PC-9 (cell line): ENCODE measurements at places on chromosomes 12 and 14. TPM values are rescaled to one million over a fixed set of nuclear protein-coding genes. Genes with fewer than 3 reads are reported as not detected.

FAM186B gene
- 1.3 and 1.7 TPM in 2 replicates for total RNA-seq

SLC24A4 gene
- total RNA-seq: not detected in 2 replicates

RFX4 gene
- not detected in 2 replicates for total RNA-seq

THTPA gene
- 3.4 and 4.1 TPM in 2 replicates for total RNA-seq

PMCH gene
- total RNA-seq: not detected in 2 replicates

GRCh38 chr14:34620839-34621238, 9.1 kb downstream of the SNX6 start:
- H3K4me1 ChIP-seq: no peaks in the 10 kb centered on the region
- H3K27me3 ChIP-seq: no peaks in the 10 kb centered on the region
- H3K27ac ChIP-seq: no peak overlapping the region

- no peak for DNase-seq
- no peak overlapping the region for H3K4me3 ChIP-seq
- 0 out of 2 replicates have a peak, but pooled peaks cover 6% of the 10 kb centered on the region for H3K4me1 ChIP-seq
- H3K27me3 ChIP-seq: no peaks in the 10 kb centered on the region
- no peaks in the 10 kb centered on the region for H3K36me3 ChIP-seq
- H3K27ac ChIP-seq: no peak overlapping the region
These were observed 1.6 kb upstream of the NDRG2 start for GRCh38 chr14:21026274-21026987.

DNA sequence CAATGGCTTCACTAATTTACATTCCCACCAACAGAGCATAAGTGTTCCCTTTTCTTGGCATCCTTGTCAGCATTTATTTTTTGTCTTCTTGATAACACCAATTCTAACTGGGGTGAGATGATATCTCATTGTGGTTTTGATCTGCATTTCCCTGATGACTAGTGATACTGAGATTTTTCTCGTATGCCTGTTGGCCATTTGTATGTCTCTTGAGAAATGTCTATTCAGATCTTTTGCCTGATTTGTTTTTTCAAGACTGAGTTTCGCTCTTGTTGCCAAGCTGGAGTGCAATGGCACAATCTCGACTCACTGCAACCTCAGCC, 4.7 kb upstream of the PLD4 start:
- no peak overlapping the region for H3K27ac ChIP-seq
- H3K4me3 ChIP-seq: no peak overlapping the region
- H3K27me3 ChIP-seq: peaks cover 14% of the 10 kb centered on the region
- DNase-seq: no peak

IFI27 gene
- 0.83 and 1.1 TPM in 2 replicates for total RNA-seq

DNA sequence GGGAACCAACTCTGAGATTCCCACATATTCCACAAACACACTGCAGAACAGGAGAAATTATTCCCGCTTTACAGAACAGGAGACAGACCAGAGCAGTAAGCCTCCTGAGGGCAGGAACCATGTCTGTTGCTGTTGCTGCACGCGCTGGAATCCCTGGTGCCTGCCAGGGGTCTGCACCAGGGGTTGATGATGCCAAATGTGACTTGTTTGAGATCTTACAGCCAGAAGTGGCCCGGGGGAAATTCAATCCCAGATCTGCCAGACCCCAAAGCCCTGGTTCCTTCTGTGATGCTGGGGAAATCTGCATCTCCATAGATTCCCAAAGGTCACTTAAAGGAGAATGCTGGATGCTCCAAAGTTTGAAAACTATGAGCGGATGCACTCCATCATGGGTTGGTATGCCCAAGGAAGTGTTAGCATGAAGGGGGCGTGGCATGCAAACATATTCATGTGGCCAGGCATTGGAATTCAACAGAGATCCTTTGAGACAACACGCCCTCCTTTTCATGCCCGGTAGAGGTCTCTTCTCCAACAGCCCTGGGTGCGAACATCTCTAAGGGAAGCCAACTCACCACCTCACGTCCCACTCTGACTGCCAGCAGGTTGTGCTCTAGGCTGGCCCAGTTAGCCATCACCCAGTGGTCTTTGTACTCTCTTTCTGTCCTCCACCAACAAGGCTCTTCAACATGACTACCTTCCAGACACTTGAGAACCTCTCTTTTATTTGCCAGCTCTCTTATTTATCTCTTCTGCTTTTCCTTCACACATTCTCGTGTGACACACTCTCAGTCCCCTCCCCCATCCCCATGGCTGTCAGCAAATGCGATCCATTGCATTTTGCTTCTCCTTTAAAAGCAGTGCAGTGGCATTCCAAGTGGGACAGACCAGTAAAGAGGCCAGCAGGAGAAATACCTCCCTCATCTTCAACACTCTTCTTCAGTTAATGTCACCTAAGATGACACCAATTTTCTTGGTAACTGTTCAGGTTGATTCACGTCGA, 131.3 kb downstream of the ZFP36L1 start:
- no peak overlapping the region for H3K27ac ChIP-seq
- no peaks in the 10 kb centered on the region for H3K27me3 ChIP-seq
- H3K4me3 ChIP-seq: no peak overlapping the region
- H3K4me1 ChIP-seq: peaks cover 38% of the 10 kb centered on the region
- no peaks in the 10 kb centered on the region for H3K36me3 ChIP-seq

DDX23 gene
- total RNA-seq: 91.4 and 108 TPM in 2 replicates

DNA sequence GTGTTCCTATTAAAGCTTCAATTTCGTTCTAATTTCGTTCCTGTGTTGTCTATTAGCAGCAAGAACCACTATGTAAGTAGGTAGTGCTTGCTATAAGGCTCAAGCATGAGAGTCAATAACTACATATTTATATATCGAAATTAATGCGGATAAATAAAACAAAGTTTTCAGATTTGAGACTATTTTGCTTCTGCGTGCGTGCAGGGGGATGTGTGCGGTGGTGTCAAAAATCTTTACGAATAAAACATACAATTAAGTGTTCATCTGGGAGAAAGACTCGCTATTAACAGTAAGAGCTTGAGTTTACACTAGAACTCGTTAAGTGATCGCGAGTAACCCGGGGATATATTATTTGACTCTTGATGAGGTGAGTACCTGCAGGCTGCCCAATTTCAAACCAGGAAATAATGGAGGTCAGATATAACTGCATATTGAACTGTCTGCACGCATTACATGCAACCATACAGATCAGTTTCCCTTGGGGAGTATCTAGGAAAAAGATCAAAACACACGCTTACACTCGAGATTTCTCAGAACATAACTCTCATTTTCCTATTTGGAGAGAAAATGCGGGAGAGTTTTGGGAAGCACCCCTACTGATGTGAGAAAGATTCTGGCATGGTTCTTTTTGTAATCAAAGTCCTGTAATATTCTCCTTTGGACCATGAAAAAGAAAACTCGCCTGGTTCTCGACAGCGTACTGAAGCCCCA, 813 bp downstream of the TWF1 start:
- H3K27me3 ChIP-seq: no peaks in the 10 kb centered on the region
- peak overlapping the region; percentile 76 for H3K27ac ChIP-seq
- H3K4me1 ChIP-seq: peaks cover 28% of the 10 kb centered on the region
- H3K4me3 ChIP-seq: peak overlapping the region; percentile 94
- DNase-seq: no peak
- peaks cover 35% of the 10 kb centered on the region for H3K36me3 ChIP-seq

ARPC3 gene
- total RNA-seq: 167 and 229 TPM in 2 replicates

- H3K36me3 ChIP-seq: no peaks in the 10 kb centered on the region
- H3K4me3 ChIP-seq: no peak overlapping the region
- peaks cover under 1% of the 10 kb centered on the region; the same call in 1 of the 2 replicates for H3K27me3 ChIP-seq
These were observed 414.0 kb downstream of the SOX5 start for GRCh38 chr12:23535441-23535840.

- H3K4me3 ChIP-seq: no peak overlapping the region
- H3K36me3 ChIP-seq: no peaks in the 10 kb centered on the region
- DNase-seq: no peak
- H3K27me3 ChIP-seq: no peaks in the 10 kb centered on the region
- H3K4me1 ChIP-seq: no peaks in the 10 kb centered on the region
These were observed 691.8 kb downstream of the BCL11B start for GRCh38 chr14:98580131-98580678.

DNA sequence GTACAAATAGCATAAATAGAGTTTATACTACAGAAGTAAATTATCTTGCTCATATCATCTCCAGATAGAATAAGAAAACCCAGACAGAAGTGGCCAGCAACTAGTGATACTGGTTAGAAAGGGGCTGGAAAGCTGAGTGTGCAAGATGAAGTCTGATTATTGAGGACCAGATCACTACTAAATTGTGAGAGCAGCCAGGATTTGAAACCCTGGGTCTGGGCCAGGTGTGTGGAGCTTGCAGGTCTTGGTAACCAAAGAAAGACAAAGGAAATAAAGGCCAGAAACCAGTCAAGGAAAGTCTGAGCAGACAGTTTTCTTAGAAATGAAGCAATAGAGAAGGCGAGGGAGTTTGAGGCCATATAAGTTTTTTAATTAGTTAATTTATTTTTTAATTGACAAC, 611.8 kb downstream of the ETNK1 start:
- DNase-seq: no peak
- H3K36me3 ChIP-seq: no peaks in the 10 kb centered on the region
- no peak overlapping the region for H3K4me3 ChIP-seq
- peaks cover 5% of the 10 kb centered on the region; the same call in 1 of the 2 replicates for H3K27me3 ChIP-seq
- H3K27ac ChIP-seq: no peak overlapping the region

GARIN6 gene
- total RNA-seq: not detected in 2 replicates

IL26 gene
- not detected in 2 replicates for total RNA-seq

SNX6 gene
- 43.0 and 51.8 TPM in 2 replicates for total RNA-seq

DNA sequence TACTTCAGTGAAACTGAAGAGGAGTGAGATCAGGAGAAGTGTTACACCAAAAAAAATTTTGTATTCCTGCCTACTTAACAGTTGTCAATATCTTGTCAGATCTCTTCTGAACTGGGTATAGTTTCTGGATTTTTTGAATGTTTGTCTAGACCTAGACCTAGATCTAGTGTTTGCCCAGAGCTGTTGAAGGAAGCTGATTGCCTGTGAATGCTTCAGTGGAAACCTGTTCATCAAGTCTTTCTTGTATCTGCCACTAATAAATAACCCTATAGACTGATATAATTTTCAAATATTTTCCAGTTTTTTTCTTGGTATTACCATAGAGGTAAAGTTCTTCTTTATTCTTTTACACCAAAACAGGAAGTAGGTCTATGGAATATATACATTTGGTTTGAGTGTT, 781.5 kb upstream of the FBXO33 start:
- no peaks in the 10 kb centered on the region for H3K27me3 ChIP-seq
- H3K4me3 ChIP-seq: no peak overlapping the region
- DNase-seq: no peak
- H3K4me1 ChIP-seq: no peaks in the 10 kb centered on the region

GRCh38 chr12:14185427-14186192, 179.9 kb upstream of the ATF7IP start:
- H3K4me3 ChIP-seq: no peak overlapping the region
- H3K27me3 ChIP-seq: no peaks in the 10 kb centered on the region
- no peaks in the 10 kb centered on the region for H3K36me3 ChIP-seq
- H3K27ac ChIP-seq: no peak overlapping the region

DNA sequence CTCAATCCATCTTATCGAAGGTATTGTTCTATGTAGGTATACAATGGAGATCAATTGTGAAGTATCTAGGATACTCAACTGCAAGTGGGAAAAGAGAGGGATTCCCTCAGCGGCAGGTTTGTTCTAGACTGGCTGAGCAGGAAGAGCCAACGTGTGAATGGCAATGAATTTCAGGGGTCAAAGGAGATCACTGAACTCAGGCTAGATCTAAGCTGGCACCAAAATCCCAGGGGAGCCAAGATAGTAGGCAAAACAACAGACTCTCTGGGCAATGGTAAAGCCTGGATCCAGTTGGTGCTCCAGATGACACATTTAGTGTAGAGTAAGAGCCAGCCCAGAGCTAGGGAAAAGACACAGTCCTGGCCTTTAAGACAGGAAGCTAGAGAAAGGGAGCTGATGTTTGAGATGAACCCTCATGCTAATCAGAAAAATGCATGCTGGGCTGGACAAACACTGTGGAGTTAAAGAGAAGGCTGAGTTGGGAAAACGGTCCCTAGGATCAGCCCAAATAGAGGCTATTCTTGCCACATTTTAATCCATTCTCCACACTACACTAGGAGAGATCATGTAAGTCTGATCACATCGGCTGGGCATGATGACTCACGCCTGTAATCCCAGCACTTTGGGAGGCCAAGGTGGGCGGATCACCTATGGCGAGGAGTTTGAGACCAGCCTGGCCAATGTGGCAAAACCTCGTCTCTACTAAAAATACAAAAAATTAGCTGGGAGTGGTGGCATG, 45.6 kb downstream of the EFCAB11 start:
- no peaks in the 10 kb centered on the region for H3K27me3 ChIP-seq
- no peak for DNase-seq
- H3K4me3 ChIP-seq: no peak overlapping the region
- no peaks in the 10 kb centered on the region for H3K36me3 ChIP-seq
- no peak overlapping the region for H3K27ac ChIP-seq

GRCh38 chr12:62640910-62641448, 174.4 kb downstream of the MON2 start:
- H3K4me1 ChIP-seq: peaks cover 14% of the 10 kb centered on the region
- no peak overlapping the region for H3K4me3 ChIP-seq
- no peaks in the 10 kb centered on the region for H3K36me3 ChIP-seq
- 0 out of 2 replicates have a peak overlapping the region, but pooled peaks have one; percentile 7 for H3K27ac ChIP-seq
- DNase-seq: no peak
- H3K27me3 ChIP-seq: no peaks in the 10 kb centered on the region

DNA sequence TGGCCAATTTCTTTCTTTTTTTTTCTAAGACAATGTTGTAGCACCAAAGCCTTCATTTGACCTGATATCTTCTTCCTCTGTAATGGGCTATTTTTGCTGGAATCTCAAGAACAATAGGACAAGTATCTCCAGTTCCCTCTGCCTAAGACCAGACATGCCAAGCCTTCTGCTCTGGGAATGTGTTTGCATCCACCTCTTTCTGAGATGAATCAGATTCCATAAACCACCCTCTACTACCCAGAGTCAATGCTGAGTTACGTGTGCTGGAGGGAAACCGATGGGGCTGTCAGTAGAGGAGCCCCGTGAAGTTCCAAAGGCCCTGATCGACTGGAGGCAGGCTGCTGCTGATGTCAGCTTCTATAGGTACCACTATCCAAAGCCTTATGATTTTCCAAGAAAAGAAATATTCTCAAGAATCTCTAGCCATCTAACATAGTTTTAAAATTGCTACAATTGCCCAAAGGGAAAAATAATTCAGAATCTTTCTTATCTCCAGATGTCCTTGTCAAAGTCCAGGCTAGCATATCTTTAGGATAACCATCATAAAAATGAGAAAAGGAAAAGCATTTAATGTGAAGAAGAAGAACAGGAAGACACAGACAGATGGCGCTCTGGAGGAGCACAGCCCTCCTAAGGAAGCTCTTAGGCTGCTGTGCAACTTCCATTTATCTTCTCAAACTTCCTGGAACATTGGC, 101.9 kb downstream of the SLC8A3 start:
- H3K27me3 ChIP-seq: peaks cover 75% of the 10 kb centered on the region
- no peak overlapping the region for H3K4me3 ChIP-seq
- no peak overlapping the region for H3K27ac ChIP-seq
- H3K36me3 ChIP-seq: no peaks in the 10 kb centered on the region
- peak; percentile 14 for DNase-seq

DTX3 gene
- total RNA-seq: 16.2 and 18.1 TPM in 2 replicates

KLRG1 gene
- total RNA-seq: 0.90 and 1.8 TPM in 2 replicates

DNA sequence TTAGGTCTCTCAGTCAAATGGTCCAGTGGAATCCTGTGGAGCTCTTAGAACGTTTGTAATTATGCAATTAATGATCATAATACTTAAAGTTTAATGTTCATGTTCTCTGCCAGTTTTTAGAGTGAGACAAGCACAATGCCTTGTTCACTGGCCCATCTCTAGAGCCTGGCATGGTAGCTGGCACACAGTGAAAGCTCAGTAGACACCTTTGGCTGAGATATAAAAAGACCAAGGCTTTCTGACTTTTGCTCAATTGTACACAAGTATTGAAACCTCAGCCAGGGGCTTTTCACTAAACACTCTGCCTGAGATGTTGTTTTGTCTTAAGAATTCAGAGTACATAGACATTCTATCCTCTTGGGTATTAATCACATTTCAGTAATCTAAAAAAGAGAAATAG, 241.8 kb upstream of the ATP2B1 start:
- H3K27me3 ChIP-seq: no peaks in the 10 kb centered on the region
- H3K4me3 ChIP-seq: no peak overlapping the region
- no peaks in the 10 kb centered on the region for H3K36me3 ChIP-seq
- no peak overlapping the region for H3K27ac ChIP-seq

PLEKHD1 gene
- 0.60 and 0.65 TPM in 2 replicates for total RNA-seq
